HT1080 (cell line): ENCODE measurements at places on chromosomes 2 and 18. TPM values are rescaled to one million over a fixed set of nuclear protein-coding genes. Genes with fewer than 3 reads are reported as not detected.

DNA sequence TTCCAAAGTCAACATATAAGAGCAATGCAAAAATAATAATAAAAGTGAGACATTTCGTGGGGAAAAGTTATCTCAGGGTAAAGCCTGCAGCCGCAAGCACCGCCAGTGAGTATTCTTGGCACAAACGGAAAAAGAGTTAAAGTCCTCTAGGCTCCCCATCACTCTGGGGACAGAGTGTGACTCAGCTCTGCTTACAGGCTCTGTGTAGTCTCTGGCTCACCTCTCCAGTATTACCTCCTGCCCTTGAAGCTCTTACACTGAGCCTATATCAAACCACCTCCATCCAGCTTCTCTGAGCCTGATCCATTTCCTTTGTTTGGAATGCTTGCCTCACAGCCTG, 55.5 kb downstream of the MTHFD2 start:
- no peak for DNase-seq

DNA sequence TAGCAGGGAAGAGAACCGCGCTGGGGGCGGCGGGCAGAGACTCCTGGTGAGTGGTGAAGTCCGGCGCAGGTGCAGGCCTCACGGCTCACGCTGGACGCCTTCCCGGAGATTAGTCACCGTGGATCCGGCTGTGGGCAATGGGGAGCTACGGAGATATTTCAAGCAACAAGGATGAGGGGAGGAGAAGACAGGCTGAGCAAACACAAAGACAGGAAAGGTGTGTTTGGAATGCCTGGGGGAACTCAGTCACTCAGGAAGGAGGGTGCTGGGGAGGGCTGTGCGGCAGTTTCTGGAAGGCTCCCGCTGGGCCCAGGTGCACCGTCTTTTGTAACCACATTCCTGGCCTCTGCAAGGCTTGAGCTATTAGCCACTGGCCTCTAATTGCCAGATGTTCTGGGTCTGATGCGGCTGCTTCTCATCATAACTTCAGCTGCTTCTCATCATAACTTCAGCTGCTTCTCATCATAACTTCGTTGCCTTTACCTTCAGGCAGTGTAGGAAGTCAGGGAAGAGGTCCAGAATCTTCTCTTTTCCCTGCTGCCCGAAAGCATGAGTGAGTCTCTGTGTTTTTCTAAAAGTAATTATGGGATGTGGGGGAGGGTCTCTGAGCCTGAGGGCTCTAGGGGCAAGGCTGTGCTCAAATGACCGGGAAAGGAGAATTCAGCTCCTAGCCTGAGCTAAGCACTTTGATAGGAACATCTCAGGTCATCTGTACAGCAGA, 118.9 kb downstream of the PXDN start:
- peak; percentile 80 for DNase-seq

- DNase-seq, result no peak
Observed at GRCh38 chr2:86213056-86213455, 13.8 kb downstream of the MRPL35 start.

DNA sequence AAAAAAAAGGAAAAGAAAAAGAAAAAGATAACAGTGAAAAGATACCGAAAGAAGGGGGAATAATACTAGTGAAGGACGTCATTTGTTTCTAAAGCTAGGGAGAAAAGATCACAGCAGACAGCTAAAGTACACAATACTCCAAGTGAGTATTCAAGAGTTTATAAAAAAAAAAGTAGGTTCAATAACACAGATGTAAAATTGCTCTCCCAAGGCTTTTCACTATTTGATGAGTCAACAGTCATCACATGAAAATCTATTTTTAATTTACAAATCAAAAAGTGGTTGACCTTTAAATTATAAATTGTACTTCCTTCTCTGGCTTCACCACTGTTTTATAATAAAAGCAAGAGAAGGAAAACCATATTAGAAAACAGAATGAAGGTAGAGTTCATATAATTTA, 144.0 kb downstream of the ZRANB3 start:
- DNase-seq, result no peak

GRCh38 chr2:226362980-226363379, 436.6 kb downstream of the IRS1 start:
- peak; percentile 86 for DNase-seq

DNA sequence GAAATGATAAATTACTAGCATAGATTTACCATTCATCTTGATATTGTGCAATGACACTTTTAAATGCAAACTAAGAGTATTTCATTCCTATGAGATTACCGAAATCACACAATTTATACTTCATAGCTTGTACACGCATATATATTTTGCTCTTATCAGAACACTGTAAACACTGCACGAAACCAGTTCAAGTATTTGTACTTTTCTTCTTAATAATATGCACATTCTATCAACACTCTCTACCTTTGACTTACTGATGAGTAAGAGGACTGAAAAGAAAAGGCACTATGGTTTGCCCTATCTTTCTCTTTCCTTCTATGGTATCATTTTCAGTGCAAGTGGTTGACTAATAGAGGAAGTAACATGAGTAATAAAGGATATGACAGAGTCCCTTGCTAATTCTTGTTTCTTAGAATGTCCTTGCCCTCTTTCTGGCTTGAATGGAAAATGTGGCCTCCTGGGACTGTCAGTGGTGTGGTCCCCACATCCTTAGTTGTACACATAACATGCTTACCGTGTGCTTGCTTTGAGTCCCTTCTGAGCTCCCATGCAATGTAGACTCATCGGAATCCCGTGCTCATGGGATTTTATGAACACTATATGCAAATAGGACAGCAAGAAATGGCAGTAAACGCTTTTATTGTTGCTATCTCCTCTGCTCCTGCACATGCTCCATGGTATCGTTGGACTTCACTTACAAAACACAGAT, 363.5 kb upstream of the TNP1 start:
- peak; percentile 97 for DNase-seq

- no peak for DNase-seq
Observed at GRCh38 chr2:57084697-57085281, 901.0 kb downstream of the CCDC85A start.

DNA sequence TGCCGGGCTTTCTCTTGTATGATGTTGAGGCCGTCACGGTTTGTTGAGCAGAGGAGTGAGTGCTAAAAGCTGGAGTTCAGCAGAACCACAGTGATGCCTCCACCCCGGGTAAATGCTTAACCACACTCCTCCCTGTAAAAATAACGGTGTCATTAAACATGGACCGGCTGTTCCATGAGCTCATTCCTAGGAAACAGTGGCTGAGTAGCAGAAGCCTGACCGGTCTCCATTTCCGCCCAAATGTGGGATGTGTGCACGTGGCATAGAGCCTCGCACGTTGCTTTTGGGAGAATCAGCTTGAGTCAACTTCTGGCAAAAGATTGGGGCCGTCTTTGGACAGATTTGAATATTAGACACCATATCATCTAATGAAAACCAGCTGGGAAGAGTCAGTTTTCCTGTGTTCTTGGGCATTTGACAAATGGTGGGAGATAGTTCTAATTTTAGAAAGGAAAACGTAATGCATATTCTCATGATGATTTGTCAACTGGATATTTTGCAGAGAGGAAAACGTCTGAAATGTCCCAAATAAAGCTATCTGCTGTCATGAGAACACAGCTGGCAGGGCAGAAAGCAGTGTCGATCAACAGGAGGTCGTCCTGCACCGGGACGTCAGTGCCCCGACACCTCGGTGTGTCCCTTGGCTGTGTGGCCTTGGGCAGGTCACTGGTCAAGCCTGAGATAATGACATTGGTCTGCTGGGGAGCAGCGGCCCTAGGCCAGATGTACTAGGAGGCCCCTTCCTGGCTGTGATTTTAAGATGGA, 42.4 kb downstream of the LRRFIP1 start:
- DNase-seq, result no peak

- peak; percentile 77 for DNase-seq
Observed at GRCh38 chr2:105749583-105750400, 5.1 kb downstream of the NCK2 start.

DNA sequence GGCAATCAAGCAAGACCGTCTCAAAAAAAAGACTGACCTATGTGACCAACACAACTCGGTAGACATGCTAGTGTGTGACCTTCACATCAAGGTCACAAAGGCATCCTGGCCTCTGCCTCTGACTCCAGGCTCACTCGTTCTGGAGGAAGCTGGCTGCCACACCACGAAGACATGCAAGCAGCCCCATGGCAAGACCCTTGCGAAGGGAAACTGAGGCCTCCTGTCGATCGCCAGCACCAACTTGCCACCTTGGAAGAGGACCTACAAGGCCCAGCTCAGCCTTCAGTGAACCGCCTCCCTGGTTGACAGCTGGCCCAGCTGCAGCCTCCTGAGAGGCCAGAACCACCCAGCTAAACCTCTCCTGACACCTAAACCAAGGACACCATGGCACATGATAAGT, 79.3 kb upstream of the ASAP2 start:
- no peak for DNase-seq

GRCh38 chr2:109554758-109555157, 59.0 kb downstream of the SEPTIN10 start:
- DNase-seq, result no peak

- no peak for DNase-seq
Observed at GRCh38 chr2:239946864-239947728, 78.0 kb downstream of the NDUFA10 start.

- DNase-seq, result peak; percentile 65
Observed at GRCh38 chr2:137228566-137228965, 463.2 kb downstream of the THSD7B start.

DNA sequence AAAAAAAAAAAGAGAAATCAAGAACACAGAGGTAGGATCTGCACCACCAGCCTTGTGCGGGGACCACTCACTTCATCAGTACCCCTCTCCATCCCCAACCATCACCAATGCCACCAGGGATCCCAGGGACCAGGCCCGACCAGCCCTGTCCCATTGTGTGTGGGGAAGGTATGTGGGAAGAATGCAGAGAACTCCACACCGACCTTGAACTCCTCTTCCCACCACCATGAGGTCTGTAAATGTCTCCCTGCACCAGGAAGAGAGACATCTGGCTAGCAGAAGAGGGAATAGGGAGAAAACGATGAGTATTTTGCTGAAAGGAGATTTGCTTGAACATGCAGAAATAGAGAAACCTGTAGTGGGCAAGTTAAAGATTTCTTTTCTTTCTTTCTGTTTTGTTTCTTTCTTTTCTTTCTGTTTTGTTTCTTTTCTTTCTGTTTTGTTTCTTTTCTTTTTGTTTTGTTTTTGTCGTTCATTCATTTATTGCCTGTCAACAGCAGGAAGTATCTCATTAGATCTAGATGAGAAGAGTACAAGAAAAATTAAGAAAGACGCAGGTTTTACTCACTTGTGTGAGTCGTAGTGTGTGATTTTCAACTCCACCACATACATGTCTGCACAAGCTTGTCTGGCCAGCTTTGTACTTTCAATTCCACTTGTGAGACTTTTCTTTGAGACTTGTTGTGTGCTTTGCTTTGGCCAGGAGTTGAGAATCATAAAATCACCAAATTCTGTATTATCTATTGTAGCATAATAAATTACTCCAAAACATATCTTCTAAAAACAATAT, 179.8 kb upstream of the HAAO start:
- no peak for DNase-seq

DNA sequence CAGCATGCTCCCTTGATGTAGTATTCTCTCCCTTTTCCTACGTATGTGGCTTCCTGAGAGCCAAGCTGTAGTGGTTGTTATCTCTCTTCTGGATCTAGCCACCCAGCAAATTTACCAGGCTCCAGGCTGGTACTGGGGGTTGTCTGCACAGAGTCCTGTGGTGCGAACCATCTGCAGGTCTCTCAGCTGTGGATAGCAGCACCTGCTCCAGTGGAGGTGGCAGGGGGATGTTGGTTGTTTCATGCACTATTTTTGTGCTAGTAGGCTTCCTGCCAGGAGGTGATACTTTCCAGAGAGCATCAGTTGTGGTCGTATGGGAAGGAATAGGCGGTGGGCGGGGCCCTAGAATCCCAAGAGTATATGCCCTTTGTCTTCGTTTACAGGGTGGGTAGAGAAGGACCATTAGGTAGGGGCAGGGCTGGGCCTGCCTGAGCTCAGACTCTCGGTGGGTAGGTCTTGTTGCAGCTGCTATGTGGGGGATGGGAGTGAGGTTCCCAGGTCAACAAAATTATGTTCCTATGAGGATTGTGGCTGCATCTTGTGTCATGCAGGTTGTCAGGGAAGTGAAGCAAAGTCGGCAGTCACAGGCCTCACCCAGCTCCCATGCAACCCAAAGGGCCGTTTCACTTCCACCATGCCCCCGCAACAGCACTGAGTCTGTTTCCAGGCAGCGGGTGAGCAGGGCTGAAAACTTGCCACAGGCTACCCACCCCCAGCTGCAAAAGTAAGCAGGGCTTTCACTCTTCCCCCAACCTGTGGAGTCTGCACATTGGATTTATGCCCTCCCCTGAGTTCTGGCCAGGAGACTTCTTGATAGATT, 1139.5 kb downstream of the BCL11A start:
- no peak for DNase-seq

GRCh38 chr2:96489261-96489660, 15.9 kb downstream of the NEURL3 start:
- DNase-seq, result no peak

DNA sequence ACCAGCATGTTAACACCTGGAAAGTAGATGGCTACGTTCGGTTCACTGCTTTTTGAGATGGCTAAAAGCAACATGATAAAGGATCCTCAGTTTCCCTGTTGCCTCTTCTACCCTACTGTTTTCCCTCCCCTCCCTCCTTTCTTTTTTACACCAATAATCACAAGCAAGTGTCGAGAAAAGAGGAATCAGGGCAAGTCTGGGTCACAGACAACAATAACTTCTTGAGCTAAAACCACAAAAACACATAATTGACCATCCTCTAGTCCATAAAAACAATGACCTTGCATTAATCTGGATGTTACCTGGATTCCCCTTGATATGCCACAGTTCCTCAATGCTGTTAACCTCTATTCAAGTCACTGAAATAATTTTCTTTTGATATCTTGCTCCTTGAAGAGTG, 736.6 kb upstream of the GCFC2 start:
- DNase-seq, result no peak

- no peak for DNase-seq
Observed at GRCh38 chr2:25362434-25363145, 20.9 kb upstream of the DNMT3A start.

GRCh38 chr18:8813611-8814010, 108.3 kb downstream of the MTCL1 start:
- DNase-seq, result no peak

Gene PTPRM
- total RNA-seq, result 28.8 and 31.0 TPM in 2 replicates

Gene SLC8A1
- total RNA-seq, result 8.3 and 8.8 TPM in 2 replicates

Gene NAT8
- not detected in 2 replicates for total RNA-seq

Gene NEU2
- total RNA-seq, result 0.24 and 0.37 TPM in 2 replicates

Gene GALNT13
- 0.21 and 0.33 TPM in 2 replicates for total RNA-seq

Gene DHRS9
- total RNA-seq, result 0.20 and 0.21 TPM in 2 replicates

Gene MC5R
- not detected in 2 replicates for total RNA-seq

Gene TRMT61B
- 16.3 and 21.3 TPM in 2 replicates for total RNA-seq
